ENCODE measurements at places on chromosomes 16 and 17.

DNA sequence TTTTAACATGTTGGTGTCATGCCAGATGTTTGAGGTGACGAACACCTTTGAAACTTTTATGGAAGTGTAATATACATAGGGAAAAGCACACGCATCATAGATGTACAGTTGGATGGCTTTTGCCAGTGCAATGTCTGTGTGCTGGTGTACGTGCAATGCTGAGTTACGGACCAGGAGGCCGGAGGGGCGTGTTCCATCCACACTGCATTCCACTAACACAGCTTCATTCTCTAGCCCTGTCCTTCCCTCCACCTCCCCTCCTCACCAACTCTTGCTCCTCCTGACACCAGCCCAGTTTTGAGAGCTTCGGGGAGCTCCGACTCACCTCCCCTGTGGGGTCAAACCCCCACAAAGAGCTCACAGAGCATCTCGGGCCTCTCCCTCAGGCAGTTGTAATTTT, 358.8 kb downstream of the C16orf95 start:
- DNase-seq, result no peak

GRCh38 chr17:80573701-80574100, 29.1 kb downstream of the RPTOR start:
- DNase-seq, result no peak

- no peak for DNase-seq
Measured at GRCh38 chr16:78543023-78543422, 443.6 kb downstream of the WWOX start.

GRCh38 chr17:50952013-50952412, 85.9 kb upstream of the TOB1 start:
- peak; percentile 98 for DNase-seq

- DNase-seq, result peak; percentile 71
Measured at GRCh38 chr17:17849845-17850373, 13.1 kb upstream of the SREBF1 start.

- peak; percentile 37 for DNase-seq
Measured at GRCh38 chr16:28258567-28258966, 33.8 kb upstream of the SBK1 start.

- no peak for DNase-seq
Measured at GRCh38 chr16:88739139-88739976, 33.1 kb downstream of the CTU2 start.

DNA sequence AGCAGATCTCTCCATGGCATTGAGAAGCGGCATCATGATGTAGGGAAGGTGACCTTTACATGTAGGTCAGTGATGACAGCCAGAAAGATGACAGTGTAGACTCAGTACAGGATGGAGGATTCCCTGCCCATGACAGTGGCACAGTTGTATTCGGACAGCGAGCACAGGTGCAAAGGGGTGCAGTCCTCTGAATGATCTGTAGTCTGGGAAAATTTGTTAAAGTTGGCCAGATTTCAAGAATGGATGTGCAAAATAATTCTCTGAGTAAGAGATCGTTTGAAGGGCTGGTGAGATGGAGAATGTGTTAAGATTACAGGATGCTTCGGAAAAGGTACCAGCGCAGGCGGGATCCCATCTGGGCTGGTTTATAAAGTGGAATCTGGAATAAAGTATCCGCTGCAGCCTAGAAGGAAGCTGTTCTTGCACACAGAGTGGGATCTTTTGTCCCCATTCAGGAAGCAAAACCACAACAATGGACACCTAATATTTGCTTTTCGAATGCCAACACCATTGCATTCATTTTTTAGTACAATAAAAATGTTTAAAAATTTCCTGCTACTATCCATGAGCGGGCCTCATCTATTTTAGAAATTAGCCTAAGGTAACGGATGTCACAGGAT, 101.2 kb downstream of the RPTOR start:
- no peak for DNase-seq
